Activated CD4-positive, alpha-beta memory T cell treated with anti-CD3 and anti-CD28 coated beads for 36 hours (primary cell): ENCODE measurements at places on chromosomes 2 and 18. TPM values are rescaled to one million over a fixed set of nuclear protein-coding genes. Genes with fewer than 3 reads are reported as not detected.
A peak's percentile ranks its signal among the peaks of the same experiment; 100 is the strongest.

Gene TDRD15
- 0.02 TPM for total RNA-seq

Gene OTX1
- not detected for total RNA-seq

Gene SP5
- not detected for total RNA-seq

Gene CAVIN2
- total RNA-seq: not detected

Gene IL18R1
- total RNA-seq: 25.5 TPM

Gene SNORC
- total RNA-seq: 0.85 TPM

Gene RAB27B
- total RNA-seq: 0.31 TPM

DNA sequence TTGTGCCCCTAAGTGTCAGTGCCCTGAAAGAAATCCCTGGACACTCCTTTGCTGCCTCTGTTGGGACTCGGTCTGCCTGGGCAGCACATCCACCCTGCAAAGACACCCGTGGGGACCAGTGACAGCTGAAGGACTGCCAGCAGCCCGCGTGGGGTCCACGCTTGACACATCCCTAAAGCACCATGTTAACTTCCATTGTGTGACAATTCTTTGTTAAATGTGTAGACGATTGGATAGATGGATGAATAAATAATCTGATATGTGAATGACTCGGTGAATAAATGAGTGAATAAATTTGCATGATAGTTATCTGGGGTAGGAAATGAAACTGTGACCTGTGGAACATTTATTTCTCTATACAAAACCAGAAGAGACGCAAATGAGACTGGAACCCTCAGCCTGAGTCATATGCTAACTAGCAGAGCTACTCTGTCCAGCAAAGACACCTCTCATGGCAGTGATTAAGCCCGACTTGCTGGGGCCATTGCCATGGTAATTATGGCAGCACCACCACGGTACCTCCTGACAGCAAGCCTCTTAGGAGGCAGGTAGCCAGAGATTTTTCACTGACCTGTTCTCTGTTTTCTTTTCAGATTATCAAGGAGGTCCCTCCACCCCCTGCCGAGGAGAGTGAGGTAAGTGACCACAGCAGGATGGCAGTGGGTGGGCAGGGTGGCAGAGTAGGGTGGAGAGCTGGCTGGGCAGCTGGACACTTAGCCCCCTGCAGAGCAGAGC, 156.8 kb downstream of the ANTXR1 start:
- H3K4me3 ChIP-seq: no peak overlapping the region
- no peak overlapping the region for H3K27ac ChIP-seq
- H3K36me3 ChIP-seq: no peaks in the 10 kb centered on the region
- H3K27me3 ChIP-seq: peaks cover 33% of the 10 kb centered on the region

GRCh38 chr2:206452242-206452641, 8.9 kb downstream of the ADAM23 start:
- peaks cover 14% of the 10 kb centered on the region for H3K27me3 ChIP-seq
- H3K4me3 ChIP-seq: no peak overlapping the region
- no peak overlapping the region for H3K27ac ChIP-seq

DNA sequence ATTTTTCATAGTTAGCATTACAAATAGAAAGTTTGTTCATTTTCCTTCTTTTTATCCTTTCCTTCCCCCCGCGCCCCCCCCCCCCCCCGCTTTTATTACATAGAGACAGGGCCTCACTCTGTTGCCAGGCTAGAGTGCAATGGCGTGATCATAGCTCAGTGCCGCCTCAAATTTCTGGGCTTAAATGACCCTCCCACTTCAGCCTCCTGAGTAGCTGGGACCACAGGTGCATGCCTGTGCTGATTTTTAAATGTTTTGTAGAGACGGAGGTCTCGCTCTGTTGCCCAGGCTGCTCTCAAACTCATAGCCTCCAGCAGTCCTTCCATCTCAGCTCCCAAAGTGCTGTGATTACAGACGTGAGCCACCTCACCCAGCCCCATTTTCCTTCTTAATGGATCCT, 91.2 kb upstream of the ALPP start:
- no peak overlapping the region for H3K4me3 ChIP-seq
- no peak overlapping the region for H3K27ac ChIP-seq
- no peaks in the 10 kb centered on the region for H3K4me1 ChIP-seq
- no peak for DNase-seq
- no peaks in the 10 kb centered on the region for H3K27me3 ChIP-seq

DNA sequence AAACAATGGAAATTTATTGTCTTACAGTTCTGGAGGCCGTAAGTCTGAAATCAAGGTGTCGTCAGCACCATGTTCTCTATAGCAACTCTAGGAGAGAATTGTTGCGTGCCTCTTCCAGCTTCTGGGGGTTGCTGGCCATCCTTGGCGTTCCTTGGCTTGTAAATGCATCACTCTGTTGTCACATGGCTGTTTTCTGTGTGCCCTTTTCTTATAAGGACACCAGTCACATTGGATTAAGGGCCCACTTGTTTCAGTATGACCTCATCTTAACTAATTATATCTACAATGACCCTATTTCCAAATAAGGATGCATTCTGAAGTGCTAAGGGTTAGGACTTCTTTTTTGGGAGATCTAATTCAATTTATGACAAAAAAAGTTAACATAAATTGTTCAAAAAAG, 1.4 kb upstream of the PLEK start:
- no peak overlapping the region for H3K27ac ChIP-seq
- peaks cover 12% of the 10 kb centered on the region for H3K4me1 ChIP-seq
- no peak for DNase-seq
- H3K27me3 ChIP-seq: no peaks in the 10 kb centered on the region

DNA sequence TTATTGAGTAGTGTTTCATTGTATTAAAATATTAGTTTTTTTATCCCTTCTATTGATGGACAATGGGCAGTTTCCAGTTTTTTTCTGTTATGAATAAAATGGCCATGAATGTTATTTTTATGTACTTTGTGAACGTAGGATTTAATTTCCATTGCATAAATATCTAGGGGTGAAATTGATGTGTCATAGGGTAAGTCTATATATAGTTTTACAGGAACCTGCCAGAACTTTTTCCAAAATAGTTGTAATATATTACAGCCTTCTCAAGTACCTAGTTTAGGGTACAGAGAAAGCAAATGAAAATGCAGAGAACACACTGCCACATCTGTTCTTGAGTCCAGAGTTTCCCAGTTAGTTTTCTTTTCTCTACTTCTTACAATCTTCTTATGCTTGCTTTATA, 378.6 kb downstream of the MEIS1 start:
- no peak for DNase-seq
- H3K27me3 ChIP-seq: no peaks in the 10 kb centered on the region
- no peak overlapping the region for H3K4me3 ChIP-seq
- H3K36me3 ChIP-seq: no peaks in the 10 kb centered on the region

- no peak overlapping the region for H3K4me3 ChIP-seq
- peaks cover 8% of the 10 kb centered on the region for H3K36me3 ChIP-seq
- H3K27me3 ChIP-seq: peaks cover 31% of the 10 kb centered on the region
- DNase-seq: no peak
- H3K27ac ChIP-seq: peak overlapping the region; percentile 56
These were observed 131.5 kb downstream of the HDAC4 start for GRCh38 chr2:239269173-239269885.

GRCh38 chr18:75036917-75037688, 171.8 kb downstream of the PTGR3 start:
- peaks cover 10% of the 10 kb centered on the region for H3K4me1 ChIP-seq
- DNase-seq: no peak
- no peak overlapping the region for H3K4me3 ChIP-seq
- no peaks in the 10 kb centered on the region for H3K27me3 ChIP-seq
- no peak overlapping the region for H3K27ac ChIP-seq
- no peaks in the 10 kb centered on the region for H3K36me3 ChIP-seq

GRCh38 chr2:72147303-72147971, at the start of gene CYP26B1:
Gene CYP26B1, minus strand, starts transcription at chr2:72147862. Its CDS starts 28 bp downstream, at chr2:72147834.
- peak; percentile 8 for DNase-seq
- H3K4me1 ChIP-seq: peaks cover 45% of the 10 kb centered on the region
- H3K4me3 ChIP-seq: peak within 1 kb of the TSS; percentile 59

- peak within 1 kb of the TSS; percentile 93 for H3K4me3 ChIP-seq
- H3K36me3 ChIP-seq: peaks cover 7% of the 10 kb centered on the region
- peak within 1 kb of the TSS; percentile 89 for H3K27ac ChIP-seq
- DNase-seq: peak; percentile 83
- no peaks in the 10 kb centered on the region for H3K27me3 ChIP-seq
- peaks cover 38% of the 10 kb centered on the region for H3K4me1 ChIP-seq
These were observed at the start of gene STK39 for GRCh38 chr2:168247341-168248261. Gene STK39, minus strand, starts transcription at chr2:168247595. Its CDS starts 160 bp downstream, at chr2:168247435.

DNA sequence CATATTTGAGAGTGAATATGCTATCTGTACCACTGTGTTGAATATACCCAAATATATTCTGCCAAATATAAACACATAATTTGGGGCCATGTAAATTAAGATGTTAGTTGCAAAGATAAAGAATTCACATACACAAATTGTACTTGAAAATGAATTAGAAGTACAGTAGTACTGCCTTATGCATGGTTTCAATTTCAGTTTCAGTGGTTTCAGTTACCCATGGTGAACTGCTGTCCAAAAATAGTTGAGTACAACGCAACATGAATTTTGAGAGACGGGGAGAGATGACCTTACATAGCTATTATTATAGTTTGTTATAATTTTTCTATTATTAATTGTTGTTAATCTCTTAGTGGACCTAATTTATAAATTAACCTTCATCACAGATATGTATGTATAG, 1313.0 kb upstream of the FAM98A start:
- no peak overlapping the region for H3K4me3 ChIP-seq
- H3K27me3 ChIP-seq: no peaks in the 10 kb centered on the region
- no peak overlapping the region for H3K27ac ChIP-seq
- DNase-seq: no peak

- no peak overlapping the region for H3K27ac ChIP-seq
- H3K36me3 ChIP-seq: no peaks in the 10 kb centered on the region
- H3K4me1 ChIP-seq: no peaks in the 10 kb centered on the region
- H3K4me3 ChIP-seq: no peak overlapping the region
These were observed 310.4 kb upstream of the CCDC68 start for GRCh38 chr18:55269622-55270021.

- H3K27ac ChIP-seq: no peak overlapping the region
- H3K4me1 ChIP-seq: peaks cover 7% of the 10 kb centered on the region
- H3K4me3 ChIP-seq: no peak overlapping the region
- DNase-seq: no peak
These were observed 5.8 kb upstream of the ZNF532 start for GRCh38 chr18:58858591-58859468.
